ENCODE measurements at places on chromosomes 13 and 19.

DNA sequence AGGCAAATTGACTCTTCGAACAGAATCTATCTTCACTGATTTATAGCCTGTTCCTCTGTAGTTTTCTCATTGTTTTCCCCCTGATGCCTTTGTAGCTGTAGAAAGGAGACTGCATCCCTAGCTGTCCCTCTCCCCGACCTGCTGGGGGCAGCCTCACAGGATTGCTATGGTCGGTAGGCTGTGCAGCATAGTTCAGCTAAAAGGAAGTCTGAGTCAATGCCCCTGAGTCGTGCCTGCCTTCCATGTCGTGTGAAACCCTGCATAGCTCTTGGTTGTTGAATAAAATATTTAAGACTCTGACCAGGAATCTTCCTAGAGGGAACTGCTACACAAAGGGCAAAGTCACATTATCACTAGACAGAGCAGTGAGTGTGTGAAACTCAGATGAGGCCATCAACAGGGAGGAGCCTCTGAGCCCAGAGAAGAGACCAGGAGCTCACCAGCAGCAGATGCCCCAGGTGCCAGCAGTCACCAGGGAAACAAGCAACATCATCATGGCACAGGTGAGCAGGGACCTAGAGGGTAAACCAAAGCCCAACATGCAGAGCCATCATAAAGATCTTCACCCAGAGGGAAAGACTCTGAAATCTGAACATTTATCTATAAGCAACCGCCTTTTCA lies 108.4 kb upstream of the NBEA start:
- no peak for DNase-seq

DNA sequence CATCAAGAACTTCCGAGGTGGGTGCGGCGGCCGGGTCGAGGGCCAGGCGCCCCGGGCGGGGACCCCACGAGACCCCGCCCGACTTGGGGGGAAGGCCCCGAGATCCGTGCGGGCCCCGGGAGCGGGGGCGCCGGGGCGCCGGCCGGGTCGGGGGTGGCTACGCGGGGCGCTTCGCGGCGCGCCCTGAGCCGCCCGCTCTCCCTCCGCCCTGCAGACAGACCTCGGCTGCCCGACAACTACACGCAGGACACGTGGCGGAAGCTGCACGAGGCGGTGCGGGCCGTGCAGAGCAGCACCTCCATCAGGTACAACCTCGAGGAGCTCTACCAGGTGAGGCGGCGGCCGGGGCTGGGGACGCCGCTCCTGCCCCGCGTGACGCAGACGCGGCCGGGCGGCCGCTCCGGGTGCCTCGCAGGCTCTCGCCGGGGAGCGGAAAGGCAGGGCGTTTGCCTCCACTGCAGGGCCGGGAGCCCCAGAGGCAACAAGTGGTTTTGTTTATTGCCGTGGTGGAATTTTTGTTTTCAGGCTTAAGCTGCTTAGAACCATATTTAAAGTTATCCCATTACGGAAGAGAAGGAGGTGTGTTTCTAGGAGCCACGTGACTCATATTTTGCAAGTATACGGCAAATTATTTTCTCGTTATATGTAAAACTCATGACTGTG lies 477 bp downstream of the CUL4A start:
- peak; percentile 40 for DNase-seq

GRCh38 chr13:109900741-109901140 lies 114.4 kb upstream of the IRS2 start:
- DNase-seq, result no peak

DNA sequence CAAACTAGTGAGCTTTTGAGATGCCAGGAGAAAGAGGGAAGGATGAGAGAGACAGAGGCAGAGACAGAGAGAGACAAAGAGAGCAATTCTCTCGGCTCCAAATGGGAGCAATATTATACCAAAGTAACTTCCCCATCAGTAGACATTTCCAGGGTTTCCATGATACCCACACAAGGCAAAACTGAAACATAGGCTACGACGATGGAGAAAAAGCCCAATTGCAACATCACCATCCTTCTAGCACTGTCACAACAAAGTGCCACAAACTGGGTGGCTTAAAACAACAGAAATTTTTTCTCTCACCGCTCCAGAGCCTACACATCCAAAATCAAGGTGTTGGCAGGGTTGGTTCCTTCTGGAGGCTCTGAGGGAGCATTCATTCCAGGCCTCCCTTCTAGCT lies 81.4 kb downstream of the KCTD12 start:
- no peak for DNase-seq

- no peak for DNase-seq
Observed at GRCh38 chr19:36652958-36653357, 13.7 kb downstream of the ZNF461 start.

- DNase-seq, result peak; percentile 95
Observed at GRCh38 chr19:54102421-54103169, at the start of gene NDUFA3. Gene NDUFA3, plus strand, starts transcription at chr19:54102855. Its CDS starts 24 bp downstream, at chr19:54102879.
